NCI-H187 treated with DMSO at 0.1 percent for 48 hours (cell line): ENCODE measurements at places on chromosomes 7 and 10.

GRCh38 chr7:129642871-129643549 lies 31.5 kb downstream of the NRF1 start:
- no peak for DNase-seq

DNA sequence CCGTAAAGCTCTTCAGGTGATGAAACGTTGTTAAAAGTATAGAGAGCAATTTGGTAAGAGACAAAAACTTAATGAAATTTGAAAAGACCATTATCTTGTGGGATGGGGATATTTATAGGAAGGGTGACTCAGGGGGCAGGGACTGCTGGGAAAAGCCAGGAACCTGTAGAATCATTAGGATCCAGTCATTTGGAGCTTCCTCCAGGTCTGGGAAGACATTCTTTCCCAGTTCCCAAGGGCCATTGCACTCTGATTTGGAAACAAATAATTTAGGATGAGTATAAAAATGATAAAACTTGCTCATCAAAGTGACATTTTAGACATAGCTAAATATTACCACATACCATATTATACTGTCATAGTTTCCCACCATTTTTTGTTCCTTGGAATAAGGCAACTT lies 143.9 kb downstream of the PFKFB3 start:
- no peak for DNase-seq

DNA sequence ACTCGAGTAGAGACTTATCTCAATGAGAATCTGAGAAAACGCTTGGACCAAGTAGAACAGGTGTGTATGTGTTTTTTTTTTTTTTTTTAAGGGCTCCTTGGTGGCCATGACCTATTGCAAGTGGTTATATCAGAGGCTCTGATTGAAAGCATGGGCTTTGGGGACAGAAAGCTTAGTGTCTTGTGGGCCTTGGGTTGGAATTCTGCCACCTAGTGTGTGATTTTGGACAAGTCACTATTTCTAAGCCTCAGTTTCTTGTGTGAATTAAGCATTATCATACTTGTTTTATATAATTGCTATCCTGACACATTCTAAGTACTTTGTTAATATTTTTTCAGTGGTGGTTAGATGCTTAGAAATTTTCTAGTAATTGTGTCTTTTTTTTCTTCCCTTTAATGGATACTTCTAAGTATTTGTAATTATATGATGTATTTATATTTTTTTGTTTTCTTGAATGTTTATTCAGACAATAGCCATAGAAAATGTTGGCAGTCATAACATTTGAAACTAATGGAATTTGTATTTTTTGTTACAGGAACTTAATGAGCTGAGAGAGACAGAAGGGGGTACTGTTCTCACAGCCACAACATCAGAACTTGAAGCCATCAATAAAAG lies 33.1 kb downstream of the SMC3 start:
- DNase-seq, result no peak

GRCh38 chr7:5063698-5064097 lies 18.0 kb downstream of the RBAK start:
- no peak for DNase-seq

- no peak for DNase-seq
These were observed 917.6 kb upstream of the LRRTM3 start for GRCh38 chr10:66008221-66008620.

DNA sequence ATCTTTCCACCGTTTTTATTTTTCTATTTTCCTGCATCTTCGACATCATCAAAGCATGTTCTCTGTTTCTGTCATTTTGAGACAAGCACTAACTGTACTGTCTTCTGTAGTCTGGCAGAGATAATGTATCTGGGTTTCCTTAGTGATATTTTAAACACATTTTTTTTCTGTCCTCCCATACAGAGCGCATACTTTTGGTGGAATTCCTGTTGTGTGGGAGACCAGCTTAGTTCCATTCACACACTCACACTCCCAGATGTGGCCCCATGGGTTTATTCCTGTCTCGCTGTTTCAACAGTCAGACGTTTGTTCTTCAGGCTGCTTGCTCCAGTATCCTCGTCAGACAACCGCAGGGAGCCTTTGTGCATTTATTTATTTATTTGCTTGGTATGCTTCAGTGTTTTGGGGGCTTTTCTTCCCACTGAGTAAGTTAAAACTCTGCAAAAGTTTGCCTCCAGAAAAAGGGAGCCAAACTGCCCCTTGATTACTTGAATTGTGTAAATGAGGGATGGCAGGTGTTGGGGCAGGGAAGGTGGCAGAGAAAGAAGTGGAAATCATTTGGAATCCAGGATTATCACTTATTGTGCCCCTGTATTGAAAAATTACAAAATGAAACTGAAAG lies 456.8 kb upstream of the KLF6 start:
- no peak for DNase-seq

DNA sequence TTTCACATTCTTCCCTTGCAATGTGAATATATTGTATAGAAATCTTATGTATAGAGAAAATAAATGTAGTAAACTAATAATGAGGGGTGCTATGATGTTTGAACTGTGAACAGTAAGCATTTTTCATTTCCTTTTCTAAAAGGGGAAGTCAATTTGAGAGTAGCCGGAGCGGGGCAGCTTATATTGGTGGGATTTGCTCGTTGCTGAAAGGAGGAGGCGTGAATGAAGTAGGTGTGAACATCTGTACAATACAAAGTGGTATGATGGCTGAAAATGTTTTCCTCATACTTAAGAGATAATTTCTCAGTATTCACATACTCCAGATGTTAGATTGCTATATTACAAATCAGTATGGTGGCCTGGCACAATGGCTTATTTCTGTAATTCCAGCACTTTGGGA lies 87.1 kb downstream of the SRI start:
- no peak for DNase-seq

- DNase-seq, result no peak
These were observed 372.0 kb upstream of the C7orf33 start for GRCh38 chr7:148218603-148219002.

DNA sequence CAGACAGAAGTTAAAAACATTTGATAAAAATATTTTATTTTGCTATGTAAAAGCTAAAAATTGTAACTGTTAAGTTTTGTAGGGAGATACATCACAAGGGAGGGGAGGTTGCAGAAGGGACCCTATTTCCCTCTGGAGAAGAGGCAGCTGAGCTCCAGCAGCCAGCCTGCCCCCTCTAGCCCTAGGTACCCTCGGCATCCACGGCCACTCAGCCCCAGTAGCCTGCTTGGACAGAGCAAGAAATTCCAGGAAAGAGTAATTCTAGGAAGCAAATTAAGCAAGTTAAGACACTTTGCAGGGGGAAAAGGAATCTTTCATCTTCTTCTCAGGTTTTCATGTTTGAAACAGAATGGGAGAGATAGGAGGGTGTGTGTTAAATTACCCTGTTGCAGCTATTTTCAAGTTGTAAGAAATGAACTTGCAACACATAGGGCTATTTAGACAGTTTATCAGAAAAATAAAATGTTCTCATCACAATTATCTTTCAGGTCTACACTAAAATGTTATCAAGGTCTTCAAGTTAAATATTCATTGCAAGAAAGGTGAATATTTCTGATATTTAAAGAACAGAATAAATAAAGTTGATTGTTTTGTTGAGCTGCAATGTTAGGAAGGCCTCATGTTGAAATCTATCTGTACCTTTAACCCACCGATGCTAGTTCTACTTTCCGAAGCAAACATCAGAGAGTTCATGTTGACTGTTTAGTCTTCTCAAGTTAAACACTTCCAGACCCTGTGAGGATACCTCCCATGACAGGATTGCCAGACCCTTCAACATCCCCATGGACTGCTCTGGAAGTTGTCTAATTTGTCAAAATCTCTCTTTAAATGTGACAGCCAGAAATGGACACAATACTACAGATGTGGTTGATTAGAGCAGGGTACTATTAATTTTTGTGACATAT lies 5.5 kb downstream of the SGCE start:
- DNase-seq, result no peak

- DNase-seq, result no peak
These were observed 2.0 kb downstream of the ANKRD2 start for GRCh38 chr10:97574374-97575126.

- DNase-seq, result no peak
These were observed 54.3 kb upstream of the SGCE start for GRCh38 chr7:94710256-94710655.

DNA sequence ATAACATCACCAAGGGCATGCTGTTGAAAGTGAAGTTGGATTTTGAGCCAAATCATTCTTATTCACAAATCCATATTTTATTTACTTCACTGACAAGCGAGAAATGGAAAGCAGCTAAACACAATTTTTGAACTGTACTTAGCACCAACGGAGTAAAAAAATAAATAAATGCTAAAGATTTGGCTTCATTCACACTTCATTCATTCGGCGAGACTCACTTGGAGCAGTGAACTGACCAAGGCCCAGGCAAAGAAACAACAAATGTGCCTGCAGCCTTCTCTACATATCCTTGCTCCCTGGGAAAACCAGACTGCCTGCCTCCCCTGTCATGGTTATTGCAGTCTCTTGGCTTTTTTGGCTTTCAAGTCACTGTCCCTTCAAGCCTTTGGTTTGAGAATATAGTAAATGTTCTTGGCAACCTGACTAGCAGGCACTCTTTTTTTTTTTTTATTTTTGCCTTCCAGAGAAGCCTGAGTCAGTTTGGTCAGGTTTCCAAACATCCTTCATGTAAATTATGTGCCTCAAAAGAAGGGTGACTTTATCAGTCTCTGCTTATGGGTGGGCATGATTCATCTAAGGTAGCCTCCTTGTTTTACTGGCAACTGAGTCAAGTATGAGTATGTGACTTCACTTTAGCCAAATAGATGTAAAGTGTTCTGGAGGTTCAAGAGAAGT lies 177.6 kb upstream of the MEOX2 start:
- DNase-seq, result no peak

GRCh38 chr10:60399328-60399727 lies 9.7 kb upstream of the ANK3 start:
- DNase-seq, result no peak

GRCh38 chr10:102300278-102300843 lies 55.0 kb downstream of the GBF1 start:
- DNase-seq, result no peak

- no peak for DNase-seq
These were observed 58.4 kb downstream of the NRF1 start for GRCh38 chr7:129669901-129670300.

- DNase-seq, result no peak
These were observed 10.6 kb downstream of the ZYX start for GRCh38 chr7:143391462-143392404.

DNA sequence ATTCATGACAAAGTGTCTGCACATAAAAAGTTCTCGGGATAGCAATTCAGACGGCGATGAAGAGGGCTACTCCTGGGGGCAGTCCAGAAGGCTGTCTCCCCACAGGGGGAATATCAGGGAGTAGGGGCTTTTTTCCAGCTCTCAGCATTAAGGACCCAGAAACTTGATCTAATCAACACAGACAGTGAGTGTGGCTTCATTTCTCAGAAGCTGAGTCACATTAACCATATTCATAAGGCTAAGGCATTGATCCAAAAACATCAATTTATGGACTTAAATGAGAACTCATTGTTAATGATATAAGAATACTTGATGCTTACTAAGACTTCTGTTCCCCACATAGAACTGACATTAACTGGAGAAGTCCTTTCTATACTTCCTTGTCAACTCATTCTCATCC lies 87.5 kb upstream of the AOAH start:
- no peak for DNase-seq

GRCh38 chr7:48109848-48110663 lies 21.0 kb downstream of the UPP1 start:
- no peak for DNase-seq

GRCh38 chr7:50349963-50350944 lies 45.7 kb downstream of the IKZF1 start:
- DNase-seq, result no peak

GRCh38 chr10:78761311-78761781 lies 307.4 kb upstream of the ZMIZ1 start:
- DNase-seq, result no peak

DNA sequence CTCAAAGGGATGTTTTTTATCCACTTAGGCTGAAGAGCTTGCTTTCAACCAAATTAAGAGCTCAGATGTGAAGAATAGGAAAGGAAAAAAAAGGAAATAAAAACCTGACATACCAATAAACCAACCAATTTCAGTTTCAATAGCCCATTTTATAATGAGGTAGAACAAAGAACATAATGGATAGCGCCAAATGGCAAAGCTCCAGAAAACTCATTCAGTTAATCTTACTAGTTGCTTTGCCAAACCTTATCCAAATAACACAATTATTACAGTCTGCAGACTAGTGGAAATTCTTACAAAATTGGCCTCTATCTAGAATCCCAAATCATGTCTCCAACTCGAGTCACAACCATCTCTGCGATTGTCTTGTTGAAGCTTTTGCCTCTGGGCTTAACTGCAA lies 337.0 kb downstream of the CRPPA start:
- DNase-seq, result no peak

- no peak for DNase-seq
These were observed 487.6 kb upstream of the ZMIZ1 start for GRCh38 chr10:78581133-78581694.

- DNase-seq, result no peak
These were observed 534 bp upstream of the ACBD5 start for GRCh38 chr10:27241010-27241651.
